ENCODE measurements at places on chromosomes 7 and 10.
A peak's percentile ranks its signal among the peaks of the same experiment; 100 is the strongest.

GRCh38 chr7:128017460-128017859, 13.8 kb downstream of the LRRC4 start:
- DNase-seq = no peak

GRCh38 chr7:4136501-4137110, 545.5 kb upstream of the FOXK1 start:
- DNase-seq = no peak

- DNase-seq = no peak
Observed at GRCh38 chr10:22853906-22854447, 73.9 kb upstream of the ARMC3 start.

DNA sequence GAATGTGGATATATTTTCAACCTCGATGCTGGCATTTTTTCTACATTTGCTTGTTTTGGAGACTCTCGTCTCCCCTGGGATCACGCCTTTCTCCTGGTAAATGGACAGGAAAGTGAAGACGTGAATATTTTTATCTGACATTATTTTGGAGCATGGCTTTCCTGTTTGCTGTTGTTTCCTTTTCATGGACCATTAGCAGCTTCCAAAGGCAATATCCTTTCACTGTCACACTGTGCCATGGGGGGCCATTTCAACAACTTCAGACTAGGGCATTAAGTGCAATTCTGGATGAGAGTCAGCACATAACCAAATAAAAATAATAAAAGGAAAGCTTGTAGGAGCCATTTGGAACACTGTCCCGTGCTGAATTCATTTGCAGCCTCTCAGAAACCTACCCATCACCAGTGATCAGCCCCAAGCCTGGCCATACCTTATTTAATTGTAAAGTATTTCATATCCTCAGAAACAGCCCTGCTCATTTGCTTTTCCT, 75.9 kb upstream of the NEUROD6 start:
- DNase-seq = no peak

GRCh38 chr7:115153769-115154477, 232.0 kb downstream of the MDFIC start:
- DNase-seq = no peak

DNA sequence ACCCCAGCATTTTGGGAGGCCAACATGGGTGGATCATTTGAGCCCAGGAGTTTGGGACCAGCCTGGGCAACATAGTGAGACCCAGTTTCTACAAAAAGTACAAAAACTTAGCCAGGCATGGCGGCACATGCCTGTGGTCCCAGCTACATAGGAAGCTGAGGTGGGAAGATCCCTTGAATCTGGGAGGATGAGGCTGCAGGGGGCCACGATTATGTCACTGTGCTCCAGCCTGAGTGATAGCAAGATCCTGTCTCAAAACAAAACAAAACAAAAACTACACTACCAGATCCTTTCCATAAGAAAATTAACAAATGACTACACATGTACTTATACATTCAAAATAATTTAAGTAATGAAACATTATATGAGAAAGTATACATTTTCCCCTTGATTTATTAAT, 116.4 kb upstream of the KLF6 start:
- DNase-seq = no peak

DNA sequence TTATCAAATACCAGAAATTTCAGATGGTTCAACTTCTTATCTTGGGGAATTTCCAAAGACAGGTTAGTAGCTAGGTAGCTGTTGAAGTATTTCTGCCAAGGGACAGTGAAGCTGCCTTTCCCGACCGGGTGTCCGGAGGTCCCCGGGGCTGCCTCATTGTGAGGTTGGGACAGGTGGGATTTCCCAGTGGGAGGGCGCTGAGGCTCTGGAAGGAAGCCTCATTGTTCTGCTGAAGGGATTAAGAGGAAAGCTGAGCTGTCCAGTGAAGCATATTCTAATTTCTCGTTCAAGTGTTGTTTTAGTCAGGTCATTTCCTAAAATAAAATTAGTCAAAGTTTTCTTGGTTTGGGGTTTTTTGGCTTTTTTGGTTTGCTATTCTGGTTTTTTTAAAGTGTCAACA, 244.2 kb downstream of the MGMT start:
- DNase-seq = no peak

DNA sequence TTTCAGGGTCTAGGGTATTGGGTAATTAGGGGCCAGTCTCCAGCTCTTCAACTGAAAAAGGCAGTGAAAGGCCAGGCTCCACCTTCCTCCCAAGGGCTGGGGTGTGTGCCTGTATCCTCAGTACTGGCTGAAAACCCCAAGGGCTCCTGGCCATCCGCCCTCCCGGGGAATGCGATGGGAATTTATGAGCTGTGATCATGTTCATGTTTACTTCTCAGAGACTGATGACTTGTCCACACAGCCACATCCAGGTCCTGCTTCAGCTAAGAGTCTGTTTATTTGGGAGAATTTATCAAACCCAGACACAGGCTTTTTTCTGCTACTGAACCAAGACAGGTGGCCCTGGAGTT, 91.7 kb downstream of the CCDC3 start:
- no peak for DNase-seq

DNA sequence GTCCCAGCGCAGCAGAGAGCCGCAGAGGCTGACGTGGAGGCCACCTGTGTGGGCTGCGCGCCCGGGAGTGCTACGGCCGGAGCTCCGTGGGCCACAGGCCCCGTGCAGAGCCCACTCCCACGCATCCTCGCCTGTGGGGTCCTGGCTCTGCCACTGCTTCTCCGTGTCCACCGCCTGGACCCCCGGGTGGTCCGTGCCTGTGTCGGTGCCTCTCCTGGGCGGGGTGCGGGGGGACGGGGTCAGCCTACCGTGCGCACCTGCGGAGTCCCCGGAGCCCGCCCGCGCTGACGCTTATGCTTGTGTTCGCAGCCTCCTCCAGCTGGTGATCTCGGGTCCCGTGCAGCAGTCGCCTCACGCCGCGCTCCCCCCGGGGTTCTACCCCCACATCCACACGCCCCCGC, 7.8 kb upstream of the ZNF853 start:
- no peak for DNase-seq

DNA sequence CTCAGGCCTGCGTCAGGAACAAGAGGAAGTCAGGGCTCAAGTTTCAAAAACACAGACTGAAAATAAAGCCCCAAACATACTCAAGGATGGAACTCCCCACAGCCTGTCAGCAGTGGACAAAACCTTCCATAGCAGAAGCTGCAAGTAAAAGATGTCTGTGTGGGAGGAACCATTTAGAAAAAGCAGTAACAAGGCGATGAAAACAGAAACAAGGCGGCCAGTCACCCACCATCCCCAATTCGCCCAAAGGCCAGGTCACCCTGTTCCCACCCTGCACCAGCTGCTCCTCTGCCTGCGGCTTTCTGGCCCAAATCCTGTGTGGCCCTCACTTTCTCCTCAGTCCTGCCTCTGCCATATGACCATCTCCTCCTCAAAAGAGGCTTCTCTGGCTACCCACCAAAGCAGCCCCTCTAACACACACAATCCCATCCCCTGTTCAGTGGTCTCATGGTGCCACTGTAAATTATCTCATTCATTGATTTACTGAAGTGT, 27.8 kb downstream of the KCNMA1 start:
- DNase-seq = no peak

GRCh38 chr10:66843396-66843795, 82.4 kb upstream of the LRRTM3 start:
- no peak for DNase-seq

DNA sequence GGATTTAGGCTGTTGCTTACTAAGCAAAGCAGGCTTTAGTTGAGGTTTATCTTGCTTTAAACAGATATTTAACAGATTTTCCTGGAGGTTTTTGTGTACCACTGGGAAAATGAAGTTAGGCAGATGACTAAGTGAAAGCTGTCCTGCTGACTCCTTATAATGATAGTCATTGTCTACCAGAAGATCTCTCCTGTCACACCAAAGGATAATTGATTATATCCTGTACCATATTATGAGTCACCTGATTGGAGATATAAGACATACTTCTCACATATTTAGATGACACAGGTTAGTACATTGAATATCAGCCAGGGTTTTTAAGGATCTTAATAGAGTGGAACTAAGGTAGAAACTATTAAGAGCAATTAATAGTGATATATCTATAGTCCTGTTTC, 68.4 kb downstream of the PTEN start:
- DNase-seq = no peak

- no peak for DNase-seq
Observed at GRCh38 chr10:1240341-1240775, 184.2 kb downstream of the WDR37 start.

- DNase-seq = peak; percentile 5
Observed at GRCh38 chr10:103278862-103279298, 1.9 kb downstream of the INA start.

- no peak for DNase-seq
Observed at GRCh38 chr10:129120441-129120840, 346.6 kb upstream of the MGMT start.

GRCh38 chr7:155218276-155219153, 79.2 kb upstream of the INSIG1 start:
- DNase-seq = no peak

- no peak for DNase-seq
Observed at GRCh38 chr10:98886686-98887085, 349.0 kb downstream of the HPSE2 start.

DNA sequence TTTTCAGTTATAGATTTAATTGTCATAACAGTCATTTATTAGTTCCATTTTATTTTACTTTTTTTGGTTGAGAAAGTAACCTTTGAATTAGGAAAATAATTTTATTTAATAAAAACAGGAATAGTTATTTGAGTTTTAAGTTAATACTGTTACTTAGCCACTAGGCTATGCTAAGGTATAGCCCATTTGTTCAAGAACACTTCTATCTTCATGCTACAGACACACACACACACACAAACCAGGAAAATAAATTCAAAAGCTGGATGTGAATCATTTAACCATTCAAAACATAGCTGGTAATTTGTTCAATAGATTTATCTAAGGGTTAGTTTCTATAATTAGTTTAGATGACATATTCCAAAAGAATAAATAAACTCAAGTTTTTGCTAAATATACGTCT, 148.4 kb downstream of the RNF133 start:
- DNase-seq = no peak

DNA sequence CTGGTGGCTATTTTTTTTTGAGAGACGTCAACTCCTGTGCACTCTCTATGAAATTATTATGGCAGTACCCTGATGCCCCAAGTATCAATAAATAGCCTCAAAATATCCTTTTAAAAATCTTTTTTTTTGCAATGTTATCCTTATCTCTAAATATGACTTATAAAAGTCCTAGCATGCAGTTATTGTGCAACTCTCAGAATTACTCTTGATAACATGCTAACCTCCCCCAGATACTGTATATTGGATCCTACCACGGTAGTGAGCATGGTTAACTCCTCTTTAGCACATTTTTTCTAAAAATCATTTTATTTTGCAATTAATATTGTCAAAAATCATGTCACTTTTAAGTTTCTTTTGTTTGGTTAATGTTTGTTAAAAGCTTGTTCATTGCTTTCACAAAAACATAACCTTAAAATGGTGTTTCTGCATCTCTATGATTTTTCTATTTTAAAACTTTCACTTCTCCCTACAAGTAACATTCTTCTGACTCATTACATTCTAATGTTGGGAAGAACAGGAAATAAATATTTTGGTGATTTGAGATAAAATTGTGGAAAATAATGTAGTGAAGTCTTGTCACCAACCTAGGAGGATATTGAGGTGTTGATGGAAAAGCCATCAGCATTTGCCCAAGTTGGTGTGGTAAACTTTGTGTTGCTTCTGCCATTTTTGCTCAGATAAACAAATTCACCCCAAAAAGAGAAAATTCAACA, 42.1 kb upstream of the ADRA2A start:
- no peak for DNase-seq

- no peak for DNase-seq
Observed at GRCh38 chr10:120979435-120980278, 128.5 kb downstream of the WDR11 start.

- no peak for DNase-seq
Observed at GRCh38 chr10:113450906-113451305, 101.9 kb upstream of the HABP2 start.

DNA sequence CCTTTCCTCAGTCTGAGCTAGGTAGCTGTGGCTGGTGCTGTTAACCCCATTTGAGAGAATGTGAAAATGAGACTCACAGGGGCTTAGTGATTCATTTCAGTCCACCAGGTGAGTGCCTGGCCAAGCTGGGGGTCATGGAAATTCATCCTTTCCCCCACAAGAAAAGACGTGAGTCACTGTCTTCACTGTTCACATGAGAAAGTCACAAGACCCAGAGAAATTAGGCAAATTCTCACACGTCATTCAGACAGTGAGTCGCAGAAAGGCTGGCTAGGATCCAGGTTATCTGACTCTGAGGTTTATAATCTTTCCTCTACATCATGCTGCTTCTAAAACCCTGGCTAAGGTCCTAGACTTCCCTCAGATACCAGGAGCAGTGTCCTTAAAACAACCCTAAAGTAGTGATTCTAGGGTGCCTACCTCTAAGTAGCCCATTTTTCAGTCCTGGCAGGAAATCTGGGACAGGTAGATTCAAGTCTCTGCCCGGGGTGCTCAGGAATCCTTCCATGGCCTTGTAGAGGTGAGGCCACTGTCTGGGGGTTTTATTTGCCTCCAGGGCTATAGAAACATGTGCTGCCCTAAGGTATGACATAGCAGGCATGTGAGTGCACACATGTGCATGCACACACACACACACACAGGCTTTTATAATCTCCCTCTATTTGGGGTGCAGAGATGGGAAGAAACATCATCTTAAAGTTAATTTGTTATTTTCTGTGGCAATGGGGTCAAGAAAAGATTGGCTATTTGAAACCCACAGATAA, 427.9 kb upstream of the CELF2 start:
- no peak for DNase-seq

DNA sequence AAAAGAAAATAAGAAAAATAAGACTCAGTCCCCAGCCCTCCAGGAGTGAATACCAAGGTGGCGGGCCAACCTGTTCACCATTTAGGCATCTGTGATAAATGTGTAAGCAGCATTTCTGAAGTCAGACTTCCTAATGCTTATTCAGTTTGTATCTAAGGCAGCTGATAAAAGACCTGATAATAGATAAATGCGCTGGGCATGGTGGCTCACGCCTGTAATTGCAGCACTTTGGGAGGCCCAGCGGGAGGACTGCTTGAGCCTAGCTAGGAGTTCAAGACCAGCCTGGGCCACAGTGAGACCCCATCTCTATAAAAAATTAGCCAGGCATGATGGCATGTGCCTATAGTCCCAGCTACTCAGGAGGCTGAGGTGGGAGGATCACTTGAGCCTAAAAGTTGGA, 103.6 kb downstream of the SPDYE5 start:
- DNase-seq = no peak

GRCh38 chr7:30575910-30576309, 18.8 kb upstream of the GARS1 start:
- DNase-seq = no peak
